Hippocampal formation (tissue), 2 donors: ENCODE measurements at places on chromosomes 16 and 17.

DNA sequence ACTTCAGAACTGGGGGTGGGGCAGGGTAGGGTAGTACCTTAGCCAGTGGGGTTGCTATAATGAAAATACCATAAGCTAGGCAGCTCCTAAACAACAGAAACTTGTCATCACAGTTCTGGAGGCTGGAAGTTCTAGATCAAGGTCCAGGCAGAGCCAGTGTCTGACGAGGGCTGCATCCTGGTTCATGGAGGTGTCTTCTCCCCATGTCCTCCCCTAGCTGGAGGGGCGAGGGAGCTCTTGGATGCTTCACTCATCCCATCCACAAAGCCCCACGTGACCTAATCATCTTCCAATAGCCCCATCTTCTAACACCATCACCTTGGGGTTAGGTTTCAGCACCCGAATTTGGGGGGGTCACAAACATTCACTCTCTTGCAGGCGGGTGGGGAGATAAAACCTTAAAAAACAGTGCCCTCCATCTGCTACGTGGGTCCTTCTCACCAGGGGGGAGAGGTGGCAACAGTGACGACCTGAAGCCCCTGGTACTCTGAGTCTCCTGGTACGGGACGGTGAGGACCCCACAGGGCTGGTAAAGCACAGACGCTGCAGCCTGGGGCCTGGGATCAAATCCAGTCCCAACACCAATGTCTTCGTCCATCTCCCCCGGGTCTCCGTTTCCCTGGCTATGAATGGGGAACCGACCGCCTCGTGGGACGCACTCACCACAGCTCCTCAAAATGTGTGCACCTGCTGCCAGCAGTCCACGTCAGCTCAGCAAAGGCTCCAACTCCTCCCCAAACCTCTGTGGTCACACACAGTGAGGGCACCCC is 22.8 kb downstream of the RAB40B start:
- DNase-seq, result no peak

- DNase-seq, result no peak
These were observed 46.9 kb downstream of the LCMT1 start for GRCh38 chr16:25158401-25158800.

DNA sequence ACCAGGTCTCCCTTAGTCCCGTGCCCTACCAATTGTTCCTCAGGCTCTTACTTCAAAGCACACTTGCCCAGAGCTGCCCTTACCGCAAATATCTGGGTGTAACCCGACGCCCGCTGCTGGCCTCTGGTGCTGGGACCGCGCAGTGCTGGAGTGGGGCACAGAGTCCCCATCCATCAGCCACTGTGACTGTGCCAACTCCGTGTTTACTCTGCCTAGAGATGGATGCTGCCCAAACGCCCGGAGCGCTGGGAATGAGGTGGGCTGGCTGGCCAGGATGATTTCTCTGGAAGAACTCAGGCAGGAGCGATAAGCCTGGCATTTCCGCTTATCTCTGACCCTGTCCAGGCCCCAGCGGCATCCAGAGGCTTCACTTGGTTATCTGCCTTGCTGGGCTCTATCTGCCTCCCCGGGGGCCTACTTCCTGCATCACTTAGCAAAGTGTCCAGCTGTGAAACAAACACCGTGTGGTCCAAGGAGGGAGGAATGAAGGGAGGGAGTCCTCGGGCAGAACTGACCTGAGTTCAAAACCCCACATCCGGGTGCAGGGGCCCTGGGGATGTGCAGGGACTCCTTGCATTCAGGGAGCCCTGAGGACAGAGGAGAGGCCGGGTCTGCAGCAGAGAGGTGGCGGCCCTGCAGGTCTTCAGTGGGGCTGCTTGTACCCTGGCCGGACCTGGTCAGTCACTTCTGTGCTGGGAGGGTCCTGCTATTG is 9.4 kb upstream of the MYLK3 start:
- DNase-seq, result no peak

- no peak for DNase-seq
These were observed 111.7 kb upstream of the HS3ST4 start for GRCh38 chr16:25580041-25580440.

GRCh38 chr17:66678827-66679226 is 156.1 kb upstream of the CACNG5 start:
- DNase-seq, result no peak

- DNase-seq, result peak; percentile 66
These were observed at the start of gene VPS25 for GRCh38 chr17:42773290-42774035. VPS25 (plus strand) TSS chr17:42773449; CDS start chr17:42773476, 27 bp downstream.

GRCh38 chr17:50064253-50065001 is 8.5 kb downstream of the ITGA3 start:
- DNase-seq, result no peak

DNA sequence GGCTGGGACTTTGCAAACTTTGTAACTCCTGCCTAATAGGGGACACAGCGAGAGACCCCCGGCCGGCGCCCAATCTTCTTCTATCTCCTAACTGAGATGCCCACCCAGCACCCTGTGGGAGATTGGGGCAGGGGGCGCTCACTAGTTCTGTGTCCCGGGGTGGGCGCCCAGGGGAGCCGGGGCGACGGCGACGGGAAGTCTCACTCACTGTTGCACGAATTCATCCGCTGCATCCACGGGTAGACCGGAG is 3.9 kb upstream of the HOXB5 start:
- no peak for DNase-seq
